ENCODE measurements at places on chromosomes 4 and X. TPM values are rescaled to one million over a fixed set of nuclear protein-coding genes. Genes with fewer than 3 reads are reported as not detected.
A peak's percentile ranks its signal among the peaks of the same experiment; 100 is the strongest.

DNA sequence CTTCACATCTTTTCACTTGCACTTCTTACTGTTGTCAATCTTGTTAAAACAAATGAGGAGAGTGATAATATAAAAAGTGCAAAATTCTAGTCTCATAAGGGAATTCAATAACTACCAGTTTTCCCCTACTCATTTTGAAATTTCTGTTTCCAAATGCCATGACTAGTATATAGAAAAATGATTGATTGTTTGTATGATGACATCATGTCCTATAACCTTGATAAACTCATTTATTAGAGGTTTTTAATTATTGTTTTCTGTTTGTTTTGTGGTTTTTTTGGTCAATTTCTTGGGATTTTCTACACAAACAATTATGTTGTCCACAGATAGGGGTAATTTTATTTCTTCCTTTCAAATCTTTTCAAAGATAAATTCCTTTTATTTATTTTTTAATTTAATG lies 559.1 kb downstream of the TLL1 start:
- DNase-seq = no peak

GRCh38 chr4:112652216-112652615 lies 15.3 kb downstream of the LARP7 start:
- DNase-seq = no peak

- DNase-seq = no peak
These were observed 1469.0 kb upstream of the PABPC4L start for GRCh38 chr4:135670548-135670947.

DNA sequence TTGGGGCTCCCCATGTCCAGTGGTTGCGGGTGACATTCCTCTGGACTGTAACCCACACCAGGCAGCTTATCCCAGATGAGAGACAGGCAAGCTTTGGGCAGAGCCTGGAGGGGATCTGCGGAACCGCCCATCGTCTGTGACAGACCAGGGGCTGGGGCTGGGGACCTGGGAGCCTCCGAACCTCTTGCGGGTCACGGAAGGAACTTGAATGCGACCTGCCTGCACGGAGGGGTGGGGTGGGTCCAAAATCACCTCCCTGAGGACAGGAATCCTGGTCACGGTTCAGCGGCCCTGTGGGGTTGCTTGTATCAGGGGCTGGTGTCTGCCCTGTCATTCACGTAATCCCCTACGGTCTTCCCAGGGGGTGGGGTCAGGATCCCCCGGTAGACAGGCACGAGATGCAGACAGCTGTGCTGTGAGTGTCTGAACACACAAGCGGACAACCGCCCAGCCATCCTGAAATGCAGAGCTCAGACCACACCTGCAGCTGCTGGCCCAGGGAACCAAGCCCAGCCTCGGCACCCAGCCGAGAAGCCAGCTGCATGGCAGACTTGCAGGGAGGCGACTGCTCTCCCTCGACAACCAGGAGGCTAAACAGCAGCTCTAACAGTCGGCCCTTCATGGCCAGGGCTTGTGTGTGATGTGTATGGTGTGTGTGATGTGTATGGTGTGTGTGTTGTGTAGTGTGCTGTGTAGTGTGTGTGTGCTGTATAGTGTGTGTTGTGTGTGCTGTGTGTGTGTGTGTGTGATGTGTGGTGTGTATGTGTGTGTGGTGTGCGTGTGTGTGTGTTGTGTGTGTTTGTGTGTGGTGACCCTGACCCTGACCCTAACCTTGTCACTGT lies 105.9 kb upstream of the ADRA2C start:
- no peak for DNase-seq

GRCh38 chr4:68407868-68408190 lies 39.4 kb upstream of the TMPRSS11E start:
- DNase-seq = no peak

DNA sequence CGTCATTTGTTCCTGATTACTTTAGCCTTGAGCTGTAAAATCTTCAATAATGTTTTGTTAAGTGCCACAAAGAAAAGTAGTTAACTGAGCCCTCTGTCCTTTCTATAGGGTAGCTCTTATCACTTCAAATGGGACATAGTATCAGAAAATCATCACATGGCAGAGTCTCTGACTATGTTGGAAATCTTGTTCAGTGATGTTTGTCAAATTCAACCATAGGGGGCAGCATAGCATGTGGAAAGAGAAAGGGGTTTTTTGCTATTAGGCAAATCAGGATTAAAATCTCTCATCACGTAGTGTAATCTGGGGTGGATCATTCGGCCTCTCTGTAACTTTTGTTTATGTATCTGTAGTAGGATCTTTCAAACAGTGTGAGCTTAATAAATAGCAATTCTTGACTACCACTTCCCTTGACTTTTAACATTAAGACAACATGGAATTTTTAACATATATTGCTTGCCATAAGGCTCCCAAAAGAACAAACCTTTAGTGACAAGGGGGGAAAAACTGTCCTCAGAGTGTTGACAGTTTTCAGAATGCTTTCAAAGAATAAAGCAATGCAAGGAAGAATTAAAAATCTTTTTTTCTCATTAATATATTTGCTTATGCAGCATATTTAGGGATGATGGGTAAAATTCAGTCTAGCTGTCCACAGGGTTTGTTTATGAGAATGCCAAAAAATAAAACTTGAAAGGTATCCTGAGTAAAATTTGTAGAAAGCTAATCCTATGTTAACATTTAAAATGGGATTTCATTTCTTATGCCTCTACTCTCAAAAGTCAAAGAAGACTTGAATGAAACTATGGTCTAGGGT lies 127.2 kb downstream of the FBXW7 start:
- DNase-seq = peak; percentile 23

DNA sequence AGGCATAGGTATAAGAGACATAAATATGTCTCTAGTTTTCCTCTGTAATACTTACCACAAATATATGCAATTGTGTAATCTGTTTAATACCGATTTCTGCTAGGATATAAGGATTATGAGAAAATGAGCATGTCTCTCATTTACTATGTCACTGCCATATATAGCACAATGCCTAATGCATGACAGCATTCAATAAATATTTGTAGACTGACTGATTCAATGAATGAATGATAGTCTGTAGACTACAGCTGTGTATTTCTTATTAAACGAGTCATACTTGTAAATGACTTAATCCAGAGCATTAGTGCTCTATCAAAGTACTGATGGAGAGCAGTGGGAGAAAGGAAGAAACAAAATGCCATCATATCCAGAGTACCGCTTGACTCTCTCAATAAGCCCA lies 175.6 kb downstream of the PPP3CA start:
- DNase-seq = no peak

GRCh38 chr4:175935016-175935661 lies 123.1 kb upstream of the GPM6A start:
- no peak for DNase-seq

- no peak for DNase-seq
These were observed 766.9 kb upstream of the PCDH10 start for GRCh38 chr4:132382243-132382642.

GRCh38 chrX:152907084-152907651 lies 9.3 kb downstream of the ZNF185 start:
- DNase-seq = peak; percentile 13

DNA sequence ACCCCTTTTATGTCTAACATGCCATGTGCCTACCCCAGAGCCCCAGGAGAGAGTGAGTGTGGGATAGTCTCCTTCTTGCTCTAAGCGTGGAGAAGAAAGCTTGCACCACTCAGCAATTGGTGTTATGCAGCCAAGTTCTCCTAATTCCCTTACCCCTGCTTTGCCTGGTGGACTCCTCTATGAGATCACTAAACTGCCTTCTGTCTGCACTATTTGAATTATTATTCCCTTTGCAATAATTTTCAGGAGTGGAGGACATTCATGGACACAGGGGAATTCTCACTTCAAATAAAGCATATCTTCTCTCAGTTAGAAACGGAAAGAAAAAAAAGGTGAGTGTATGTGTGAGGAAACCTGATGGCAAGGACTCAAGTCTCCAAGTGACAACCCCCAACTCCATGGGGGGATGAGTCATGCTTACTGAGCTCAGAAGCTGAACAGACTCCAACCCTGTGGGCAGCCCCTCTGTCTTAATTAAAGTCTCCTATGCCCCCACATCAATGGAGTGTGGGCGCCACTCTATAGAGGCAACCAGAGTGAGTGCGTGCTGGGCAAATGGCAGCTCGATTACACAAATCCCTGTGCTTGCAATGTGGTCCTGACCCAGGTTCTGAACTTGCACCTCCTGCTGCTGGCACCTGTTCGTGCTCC lies 381.9 kb downstream of the RAB28 start:
- DNase-seq = peak; percentile 5

- DNase-seq = no peak
These were observed 70.4 kb upstream of the ANXA3 start for GRCh38 chr4:78481180-78481579.

DNA sequence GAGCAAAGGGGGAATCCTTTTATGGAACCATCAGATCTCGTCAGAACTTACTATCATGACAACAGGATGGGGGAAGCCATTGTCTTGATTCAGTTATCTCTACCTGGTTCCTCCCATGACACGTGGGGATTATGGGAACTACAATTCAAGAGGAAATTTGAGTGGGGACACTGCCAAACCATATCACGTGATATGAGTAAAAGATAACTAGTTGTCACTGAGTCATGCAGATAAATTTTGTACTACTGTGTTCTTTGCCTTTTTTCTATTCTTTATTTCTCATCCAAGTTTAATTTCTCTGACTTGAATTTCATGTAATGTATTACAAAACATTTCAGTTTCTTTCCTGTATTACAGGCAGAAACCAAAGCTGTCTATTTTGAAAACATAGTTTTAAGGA lies 383.2 kb downstream of the EPHA5 start:
- no peak for DNase-seq

GRCh38 chr4:52586069-52586468 lies 73.0 kb downstream of the USP46 start:
- DNase-seq = no peak

- no peak for DNase-seq
These were observed 21.9 kb downstream of the GPRIN3 start for GRCh38 chr4:89285745-89286144.

DNA sequence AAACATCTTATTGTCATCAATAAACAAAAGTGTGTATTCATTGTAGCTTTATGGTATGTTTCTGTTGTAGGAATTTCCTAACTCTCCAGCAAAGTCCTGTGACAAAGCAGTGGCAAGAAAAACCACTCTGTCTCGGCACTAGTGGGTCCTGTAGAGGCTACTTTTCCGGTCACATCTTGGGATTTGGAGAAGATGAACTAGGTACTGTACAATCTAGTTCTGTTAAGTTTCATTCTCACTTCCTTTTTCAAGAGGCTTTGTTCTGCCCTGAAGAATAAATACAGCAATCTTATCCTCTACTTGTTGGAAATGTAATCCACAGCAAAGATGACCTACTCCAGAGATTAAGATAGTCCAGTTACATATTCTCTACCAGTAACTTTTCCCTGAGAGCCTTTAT lies 69.3 kb downstream of the HHIP start:
- no peak for DNase-seq

- no peak for DNase-seq
These were observed 23.2 kb upstream of the SMIM20 start for GRCh38 chr4:25890571-25891485.

DNA sequence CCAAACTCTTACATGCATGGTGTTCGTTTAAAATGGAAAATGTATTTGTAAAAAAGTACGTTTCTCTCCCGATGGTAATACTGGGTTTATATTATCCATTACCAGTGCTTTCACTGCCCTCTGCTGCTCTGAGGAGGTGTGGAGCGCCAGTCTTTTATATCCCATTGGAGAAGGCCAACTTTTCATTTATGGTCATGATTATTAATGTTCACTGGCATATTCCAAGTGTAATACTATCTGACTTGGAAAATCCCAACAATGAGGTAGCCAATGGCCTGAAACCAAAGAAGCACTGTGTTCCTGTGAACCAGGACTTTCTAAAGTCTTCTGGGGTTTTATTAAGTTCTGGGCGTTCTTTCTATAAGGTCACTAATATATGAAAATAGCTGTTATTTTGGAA lies 80.7 kb downstream of the SYNPO2 start:
- peak; percentile 12 for DNase-seq

- DNase-seq = no peak
These were observed 107.9 kb downstream of the FBXW7 start for GRCh38 chr4:152427981-152428380.

DNA sequence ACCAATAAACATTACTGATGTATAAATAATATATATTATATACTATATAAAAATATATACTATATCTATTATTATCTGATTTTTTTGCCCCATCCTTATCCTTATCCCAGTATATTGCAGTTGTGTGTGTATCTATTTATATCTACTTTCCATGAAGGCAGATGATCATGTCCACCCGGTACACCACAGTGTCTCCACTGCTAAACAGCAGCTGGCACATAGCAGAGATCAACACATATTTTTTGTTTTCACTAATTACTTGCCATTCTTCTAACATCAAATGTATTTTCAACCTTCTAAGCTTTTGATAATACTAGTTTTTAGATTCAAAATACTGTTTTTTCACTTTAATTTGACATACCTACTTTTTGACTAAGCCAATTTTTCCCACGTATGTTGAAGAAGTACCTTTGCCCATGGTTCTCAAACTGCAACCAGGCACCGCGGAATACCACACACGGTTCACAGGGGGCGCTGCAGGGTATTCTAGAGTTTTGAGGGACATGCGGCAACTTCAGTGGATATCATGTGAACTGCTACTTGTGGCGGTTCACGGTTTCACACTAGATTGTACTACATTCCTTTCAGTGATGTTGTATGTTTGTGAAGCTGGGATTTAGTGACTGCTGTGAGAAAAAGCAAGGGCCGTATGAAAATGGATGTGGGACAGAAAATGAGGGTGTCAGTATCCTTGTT lies 182.5 kb upstream of the NPY2R start:
- peak; percentile 52 for DNase-seq

DNA sequence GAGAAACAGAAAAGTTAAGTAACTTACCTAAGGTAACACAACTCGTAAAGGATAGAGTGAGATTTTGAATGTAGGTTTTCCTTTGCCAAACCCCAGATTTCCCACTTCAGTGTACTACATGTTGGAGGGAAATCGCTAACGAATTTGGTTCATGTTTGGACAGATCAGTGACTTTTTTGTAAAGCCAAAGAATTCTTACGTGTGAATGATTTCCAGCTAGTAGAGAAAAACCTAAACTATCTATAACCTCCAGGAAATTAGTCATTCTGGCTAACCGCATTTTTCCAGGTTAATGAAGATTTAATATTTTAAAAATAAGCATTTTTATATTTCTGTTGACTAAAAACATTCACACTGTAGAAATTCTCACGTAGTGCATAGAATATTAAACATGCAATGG lies 7.2 kb downstream of the TENM3 start:
- no peak for DNase-seq

- DNase-seq = no peak
These were observed 6.9 kb upstream of the PGRMC2 start for GRCh38 chr4:128294464-128294863.

DNA sequence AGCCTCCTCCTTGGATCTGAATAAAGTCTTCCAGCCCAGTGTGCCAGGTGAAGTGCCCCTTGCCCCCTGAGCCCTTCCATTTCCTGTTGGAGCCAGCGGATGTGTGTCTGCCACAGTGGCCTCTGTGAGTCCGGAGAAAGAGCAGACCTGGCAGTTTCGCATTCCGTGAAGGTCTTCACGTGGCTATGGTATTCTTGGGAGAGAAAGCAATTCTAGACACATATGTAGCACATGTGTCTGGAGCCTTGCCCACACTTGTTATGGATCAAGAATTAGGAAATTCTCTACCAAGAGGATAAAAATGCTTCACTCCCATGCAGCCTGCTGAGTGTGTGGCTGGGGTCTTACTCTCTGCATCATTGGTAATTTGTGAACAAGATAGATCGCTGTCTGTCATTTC lies 130.9 kb downstream of the REPS2 start:
- DNase-seq = no peak

- DNase-seq = no peak
These were observed 15.0 kb downstream of the AGA start for GRCh38 chr4:177427192-177427591.

GRCh38 chrX:44167116-44167515 lies 176.4 kb downstream of the EFHC2 start:
- no peak for DNase-seq

ADH1C gene
- not detected for total RNA-seq

ZNF732 gene
- total RNA-seq = not detected

CDS1 gene
- total RNA-seq = 0.07 TPM

Measured in activated CD8-positive, alpha-beta T cell treated with anti-CD3 and anti-CD28 coated beads for 36 hours (primary cell).